ENCODE measurements at places on chromosomes 2 and 18.

DNA sequence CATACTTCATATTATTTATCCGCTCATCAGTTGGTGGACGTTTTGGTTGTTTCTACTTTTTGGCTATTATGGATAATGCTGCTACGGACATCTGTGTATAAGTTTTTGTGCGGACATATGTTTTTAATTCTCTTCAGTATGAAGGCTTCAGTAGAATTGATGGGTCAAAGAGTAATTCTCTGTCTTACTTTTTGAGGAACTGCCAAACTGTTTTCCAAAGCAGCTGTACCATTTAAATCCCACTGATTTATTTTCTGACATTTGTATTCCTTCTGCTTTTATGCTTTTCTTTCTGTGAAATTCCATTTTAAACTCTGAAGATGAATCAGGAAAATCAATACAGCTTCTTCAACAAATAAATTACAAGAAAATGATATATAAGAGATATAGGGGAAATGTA lies 20.8 kb downstream of the FAM110C start:
- no peak for DNase-seq

DNA sequence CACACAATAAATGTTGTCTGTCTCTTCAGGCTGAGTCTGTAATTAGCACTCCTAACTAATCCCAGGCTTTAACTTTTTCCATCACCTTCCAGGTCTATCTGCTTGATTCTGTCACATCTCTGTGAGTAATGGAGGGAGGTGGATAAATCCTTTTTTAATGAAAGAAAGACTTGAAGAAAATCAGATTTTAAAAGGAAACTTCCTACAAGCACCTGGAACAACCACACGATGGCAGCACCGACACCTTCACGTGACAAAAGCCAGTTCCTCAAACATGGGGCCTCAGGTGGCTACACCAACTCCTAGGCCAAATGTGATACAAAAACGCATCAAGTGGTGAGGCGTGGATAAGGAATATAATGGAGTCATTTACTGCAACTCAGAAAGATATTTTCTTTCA lies 41.8 kb downstream of the TGFBRAP1 start:
- DNase-seq = peak; percentile 31

DNA sequence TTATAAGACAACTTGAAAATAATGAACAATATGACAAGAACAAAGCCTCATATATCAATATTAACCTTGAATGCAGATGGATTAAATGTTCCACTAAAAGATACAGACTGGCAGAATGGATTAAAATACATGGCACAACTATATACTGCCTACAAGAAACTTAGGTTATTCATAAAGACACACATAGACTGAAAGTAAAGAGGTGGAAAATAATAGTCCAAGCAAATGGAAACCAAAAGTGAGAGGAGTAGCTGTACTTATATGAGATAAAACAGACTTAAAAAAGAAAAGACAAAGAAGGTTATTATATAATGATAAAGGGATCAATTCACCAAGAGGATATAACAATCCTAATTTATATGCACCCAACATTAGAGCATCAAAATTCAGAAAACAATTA lies 18.2 kb downstream of the LMAN1 start:
- DNase-seq = no peak

DNA sequence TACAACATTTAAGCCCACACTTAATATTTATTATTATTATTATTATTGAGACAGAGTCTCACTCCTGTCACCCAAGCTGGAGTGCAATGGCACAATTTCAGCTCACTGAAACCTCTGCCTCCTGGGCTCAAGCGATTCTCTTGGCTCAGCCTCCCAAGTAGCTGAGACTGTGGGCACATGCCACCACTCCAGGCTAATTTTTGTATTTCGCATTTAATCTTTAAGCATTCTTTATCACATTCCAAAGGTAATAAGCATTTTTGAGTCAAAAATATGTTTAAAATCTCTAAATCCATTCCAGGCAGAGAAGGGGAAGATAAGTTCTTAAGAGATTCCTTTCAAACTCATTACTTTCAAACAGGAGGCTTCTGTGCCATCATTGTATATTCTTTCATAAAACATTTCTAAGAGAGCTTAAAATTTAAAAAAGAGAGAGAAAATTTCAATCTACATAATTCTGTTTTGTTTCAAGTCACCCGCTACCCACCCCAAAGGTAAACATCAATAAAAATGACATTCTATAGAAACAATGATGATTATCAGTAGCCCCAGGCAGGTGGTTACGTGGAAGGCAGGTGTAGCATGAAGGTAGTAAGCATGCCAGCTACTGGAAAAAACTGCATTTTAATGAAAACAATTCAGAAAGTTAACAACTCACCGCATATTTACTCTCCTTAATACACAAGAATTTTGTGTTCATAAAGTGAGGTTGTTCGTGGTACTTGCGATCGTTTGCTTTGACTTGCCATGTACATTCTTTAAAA lies 84.4 kb upstream of the NARS1 start:
- no peak for DNase-seq

GRCh38 chr18:10727477-10727876 lies 201.7 kb downstream of the NAPG start:
- no peak for DNase-seq

- no peak for DNase-seq
Measured at GRCh38 chr2:55159037-55159651, 72.9 kb downstream of the CLHC1 start.

DNA sequence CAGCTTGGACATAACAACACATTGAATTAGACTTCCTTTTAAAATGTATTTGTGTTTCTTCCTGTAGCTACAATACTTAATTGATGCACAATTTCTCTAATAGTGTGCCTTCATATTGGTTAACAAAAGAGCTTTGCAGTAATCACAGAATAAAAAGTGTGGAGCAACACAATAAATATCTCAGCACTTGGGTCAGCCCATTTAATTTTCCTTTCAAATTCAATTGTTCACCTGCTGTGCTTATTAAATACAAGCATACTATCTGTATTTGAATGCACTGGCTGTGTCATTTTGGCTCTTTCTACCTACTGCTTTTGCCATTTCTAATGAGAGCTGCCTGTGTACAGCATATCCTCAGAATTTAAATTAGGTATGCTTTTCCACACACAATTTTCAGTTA lies 1641.3 kb upstream of the SLC39A10 start:
- no peak for DNase-seq

- DNase-seq = no peak
Measured at GRCh38 chr18:33424266-33424946, 16.1 kb downstream of the CCDC178 start.

DNA sequence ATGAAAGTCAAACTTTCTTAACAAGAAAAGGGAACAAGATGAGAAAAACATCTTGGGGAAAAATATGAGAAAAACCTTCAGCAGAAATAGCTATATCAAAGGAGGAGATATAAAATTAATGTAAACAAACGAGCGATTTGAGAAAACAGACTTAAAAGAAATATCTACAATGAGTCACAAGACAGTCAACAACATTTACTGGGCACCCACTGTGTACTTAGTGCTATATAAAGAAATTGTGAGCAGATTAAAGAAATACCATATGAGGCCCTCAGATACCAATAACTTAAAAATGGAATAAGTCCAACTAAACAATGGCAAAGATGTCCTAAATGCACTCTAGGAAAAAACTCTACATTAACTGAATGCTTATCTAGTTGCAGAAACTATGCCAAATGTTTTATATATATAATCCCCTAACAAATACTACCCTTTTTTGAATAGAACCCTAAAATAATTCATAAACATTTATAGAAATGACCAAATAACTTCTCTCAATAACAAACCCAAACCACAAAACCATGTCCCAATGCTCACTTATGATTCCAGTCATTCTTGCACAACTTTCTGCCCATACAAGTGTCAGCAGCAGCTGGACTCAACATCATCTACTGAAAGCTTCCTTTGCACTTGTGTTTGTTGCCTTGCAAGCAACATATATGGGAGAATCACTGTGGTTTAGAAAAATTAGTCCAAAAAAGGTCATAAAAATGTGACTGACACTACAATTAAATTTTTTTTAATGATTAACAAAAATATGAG lies 83.5 kb downstream of the COBLL1 start:
- no peak for DNase-seq

GRCh38 chr2:81266106-81266505 lies 961.6 kb upstream of the LRRTM1 start:
- peak; percentile 49 for DNase-seq

DNA sequence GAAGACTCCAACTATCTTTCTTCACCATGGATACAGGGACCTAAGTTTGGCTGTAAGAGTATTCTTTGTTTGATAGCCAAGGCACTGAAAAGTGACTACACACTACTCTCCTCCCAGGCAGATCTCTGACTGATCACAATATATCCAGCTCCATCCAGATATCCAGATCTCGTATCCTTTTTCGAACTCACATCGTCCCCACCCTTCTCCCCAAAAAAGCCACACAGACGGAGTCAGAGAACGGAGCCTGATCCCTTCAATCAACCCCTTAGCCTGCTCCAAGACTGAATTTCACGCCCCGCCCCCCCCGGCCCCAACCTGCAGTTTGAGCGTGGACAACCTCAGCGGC lies 533 bp downstream of the DHX57 start:
- no peak for DNase-seq

DNA sequence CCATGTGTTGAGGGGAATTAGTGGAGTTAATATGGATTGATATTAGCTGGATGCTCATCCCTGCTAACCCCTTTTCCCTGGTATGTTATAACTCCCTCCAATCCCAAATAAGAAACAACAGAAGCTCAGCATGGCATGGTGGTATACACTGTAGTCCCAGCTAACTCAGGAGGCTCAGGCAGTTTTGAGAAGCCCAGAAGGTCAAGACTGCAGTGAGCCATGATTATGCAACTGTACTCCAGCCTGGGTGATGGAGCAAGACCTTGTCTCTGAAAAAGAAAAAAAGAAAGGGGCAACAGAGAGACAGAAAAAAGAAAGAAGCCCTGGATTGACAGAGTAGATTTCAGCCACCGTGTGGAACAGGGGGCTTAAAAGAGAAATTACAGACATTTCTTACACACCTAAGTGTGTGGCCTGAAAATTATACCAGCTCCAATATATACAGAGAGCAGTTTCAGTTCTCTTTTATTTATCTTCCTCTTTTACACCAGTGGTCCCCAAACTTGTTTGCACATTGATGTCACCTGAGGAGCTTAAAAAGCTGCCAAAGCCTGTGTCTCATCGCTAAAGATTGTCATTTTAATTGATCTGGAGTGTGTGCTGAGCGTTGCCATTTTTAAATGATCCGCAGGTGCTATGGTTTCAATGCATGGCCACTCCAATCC lies 203.6 kb downstream of the UBE2E3 start:
- no peak for DNase-seq

GRCh38 chr2:218168635-218169462 lies 2.1 kb upstream of the CXCR1 start:
- no peak for DNase-seq

DNA sequence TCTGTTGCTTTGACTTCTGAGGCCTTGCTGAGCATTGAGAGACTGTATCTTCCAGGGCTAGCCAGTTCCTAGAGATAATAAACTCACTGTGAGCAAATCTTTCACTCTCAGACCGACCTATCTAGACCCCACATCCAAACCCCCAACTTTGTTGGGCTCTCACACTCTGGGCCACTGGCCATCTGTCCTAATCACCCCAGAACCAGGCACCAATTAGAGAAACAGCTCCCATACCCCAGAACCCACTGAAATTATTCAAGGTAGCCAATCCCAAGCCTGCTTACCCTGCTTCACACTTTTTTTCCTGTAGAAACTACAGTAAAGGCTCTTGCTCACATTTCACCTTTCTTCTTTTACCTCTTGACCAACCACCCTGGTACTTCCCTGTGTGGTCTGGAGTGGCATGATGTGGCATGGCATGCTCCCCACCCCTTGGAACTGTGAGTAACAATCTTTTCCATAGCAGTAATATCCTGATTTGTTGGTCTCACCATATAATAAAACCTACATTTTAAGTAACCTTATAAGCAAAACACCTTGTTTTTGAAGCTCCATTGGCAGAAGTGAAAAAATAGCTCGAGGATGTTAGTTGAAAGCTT lies 55.2 kb downstream of the ANKRD12 start:
- DNase-seq = no peak

DNA sequence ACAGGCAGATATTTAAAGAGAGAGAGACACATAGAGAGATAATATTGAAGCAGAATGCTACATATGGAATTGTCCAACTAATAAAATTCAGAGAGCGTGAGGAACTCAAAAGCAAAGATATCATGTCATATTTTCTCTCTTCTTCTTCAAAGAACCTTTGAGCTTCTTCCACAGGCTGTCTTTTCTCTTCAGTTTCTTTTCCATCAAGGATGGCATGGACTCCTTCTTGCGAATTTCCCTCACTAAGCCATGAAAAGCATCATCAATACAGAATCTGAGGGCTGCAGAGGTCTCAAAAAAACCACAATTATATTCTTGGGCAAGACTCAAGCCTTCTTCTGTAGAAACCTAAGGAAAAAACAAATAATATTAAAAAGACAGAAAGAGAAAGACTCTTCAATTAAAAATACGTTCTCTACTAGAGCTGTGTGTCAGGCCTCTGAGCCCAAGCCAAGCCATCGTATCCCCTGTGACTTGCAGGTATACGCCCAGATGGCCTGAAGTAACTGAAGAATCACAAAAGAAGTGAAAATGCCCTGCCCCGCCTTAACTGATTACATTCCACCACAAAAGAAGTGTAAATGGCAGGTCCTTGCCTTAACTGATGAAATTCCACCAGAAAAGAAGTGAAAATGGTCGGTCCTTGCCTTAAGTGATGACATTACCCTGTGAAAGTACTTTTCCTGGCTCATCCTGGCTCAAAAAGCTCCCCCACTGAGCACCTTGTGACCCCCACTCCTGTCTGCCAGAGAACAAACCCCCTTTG lies 371.9 kb downstream of the RIT2 start:
- DNase-seq = no peak

- no peak for DNase-seq
Measured at GRCh38 chr18:3256693-3257626, 5.0 kb upstream of the MYL12B start.

GRCh38 chr18:35623255-35623654 lies 41.7 kb downstream of the GALNT1 start:
- no peak for DNase-seq

DNA sequence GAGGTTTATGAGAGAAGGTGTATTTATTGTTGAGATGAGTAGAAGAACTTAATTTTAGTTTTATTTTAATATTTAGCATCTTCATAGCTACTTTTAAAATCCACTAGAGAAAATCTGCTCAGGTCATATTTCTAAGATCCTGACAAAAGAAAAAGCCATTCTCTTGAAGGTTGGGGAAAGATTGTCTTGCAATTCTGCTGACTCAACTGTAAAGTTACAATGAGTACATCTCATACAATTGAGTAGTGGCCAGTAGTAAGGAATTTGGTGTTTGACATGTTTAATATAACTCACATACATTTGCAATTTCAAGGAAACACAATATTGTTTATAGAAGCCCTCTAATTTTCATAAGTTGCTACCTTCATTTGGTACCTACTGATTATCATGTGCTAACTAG lies 344.5 kb downstream of the LRRTM1 start:
- no peak for DNase-seq

DNA sequence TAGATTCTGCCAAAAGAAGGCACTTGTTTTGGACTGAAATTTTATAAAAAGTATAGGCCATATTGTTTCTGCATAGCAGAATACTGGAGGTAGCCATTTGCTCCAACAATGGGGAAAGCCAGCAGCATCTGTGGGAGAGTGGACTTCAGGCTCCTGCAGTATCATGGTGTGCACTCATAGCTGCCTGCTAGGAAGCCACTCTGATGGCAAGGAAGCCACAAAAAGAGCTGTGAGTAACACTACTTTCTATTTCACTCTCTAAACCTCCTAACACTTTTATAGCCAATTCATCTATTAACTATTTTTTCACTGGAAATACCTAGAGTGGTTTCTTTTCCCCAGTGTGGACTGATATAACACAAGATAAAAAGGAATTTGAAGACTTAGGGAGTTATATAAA lies 144.4 kb upstream of the KCNJ3 start:
- no peak for DNase-seq

GRCh38 chr2:12486205-12487118 lies 230.3 kb upstream of the TRIB2 start:
- no peak for DNase-seq

GRCh38 chr2:230687498-230687897 lies 25.1 kb upstream of the CAB39 start:
- no peak for DNase-seq

Data from spinal cord (tissue), 10 donors.